ENCODE measurements at places on chromosomes 5 and 9.

DNA sequence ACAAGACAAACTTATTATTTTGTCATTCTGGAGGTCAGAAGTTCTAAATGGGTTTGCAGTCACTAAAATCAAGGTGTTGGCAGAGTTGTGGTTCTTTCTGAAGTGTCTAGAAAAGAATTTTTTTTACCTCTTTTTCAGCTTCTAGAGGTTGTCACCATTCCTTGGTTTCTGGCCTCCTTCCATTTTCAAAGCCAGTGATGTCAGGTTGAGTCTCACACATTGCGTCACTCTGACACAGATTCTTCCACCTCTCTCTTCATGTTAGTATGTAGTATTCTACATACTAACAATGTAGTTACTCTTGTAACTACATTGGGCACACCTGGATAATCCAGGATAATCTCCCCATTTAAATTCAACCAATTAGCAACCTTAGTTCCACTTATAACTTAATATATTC is 290.3 kb downstream of the RFX3 start:
- DNase-seq: no peak

- no peak for DNase-seq
Measured at GRCh38 chr5:5409151-5409810, 13.2 kb upstream of the ICE1 start.

GRCh38 chr5:68443091-68443490 is 227.5 kb downstream of the PIK3R1 start:
- no peak for DNase-seq

DNA sequence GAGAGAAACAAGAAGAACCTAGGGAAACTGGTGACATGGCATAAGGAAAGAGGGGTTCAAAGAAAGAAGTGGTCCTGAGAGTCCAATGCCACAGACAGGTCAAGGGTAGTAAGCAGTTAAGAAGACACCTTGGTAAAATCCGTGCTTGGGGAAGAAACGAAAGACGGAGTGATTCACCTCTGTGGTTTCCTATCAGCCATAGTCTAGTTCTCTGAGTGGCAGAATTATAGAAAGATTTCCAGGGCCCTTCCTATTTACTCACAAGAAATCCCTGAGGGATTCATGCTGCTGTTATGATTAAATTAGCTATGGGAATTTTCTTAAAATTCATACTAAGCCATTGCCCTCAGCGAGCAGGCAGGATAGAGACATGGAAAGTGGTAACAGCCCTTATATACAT is 31.7 kb downstream of the IL33 start:
- peak; percentile 36 for DNase-seq

- DNase-seq: no peak
Measured at GRCh38 chr5:173499471-173500212, 116.8 kb downstream of the BOD1 start.

DNA sequence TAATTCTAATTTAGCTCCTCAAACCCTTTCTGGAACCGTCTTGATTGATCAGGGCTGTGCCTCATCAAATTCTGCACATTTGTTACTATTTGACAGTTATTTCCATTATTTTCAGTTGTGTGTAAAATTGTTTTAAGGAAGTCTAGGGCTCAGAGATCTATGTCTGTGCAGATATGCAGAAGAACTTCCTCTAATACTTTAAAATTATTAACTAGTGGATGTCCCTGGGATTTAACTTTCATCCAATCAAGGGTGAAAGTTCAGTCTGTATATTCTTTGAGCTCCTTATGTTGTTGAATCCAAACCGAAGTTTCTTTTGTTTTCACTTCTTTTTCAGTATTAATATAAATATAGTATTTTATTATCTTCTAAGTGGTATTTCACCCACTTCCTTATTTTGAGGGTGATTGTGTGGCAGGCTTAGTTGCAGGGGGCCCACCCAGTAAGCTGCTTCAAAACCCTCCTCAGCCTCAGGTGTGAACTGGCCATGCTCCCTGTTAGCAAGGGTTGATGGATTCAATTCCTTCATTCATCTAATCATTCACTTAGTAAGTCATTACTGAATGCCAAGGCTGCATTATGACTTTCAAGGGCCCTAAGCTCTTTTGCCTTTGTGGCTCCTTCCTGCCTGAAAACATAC is 2.1 kb upstream of the CAMLG start:
- DNase-seq: no peak

DNA sequence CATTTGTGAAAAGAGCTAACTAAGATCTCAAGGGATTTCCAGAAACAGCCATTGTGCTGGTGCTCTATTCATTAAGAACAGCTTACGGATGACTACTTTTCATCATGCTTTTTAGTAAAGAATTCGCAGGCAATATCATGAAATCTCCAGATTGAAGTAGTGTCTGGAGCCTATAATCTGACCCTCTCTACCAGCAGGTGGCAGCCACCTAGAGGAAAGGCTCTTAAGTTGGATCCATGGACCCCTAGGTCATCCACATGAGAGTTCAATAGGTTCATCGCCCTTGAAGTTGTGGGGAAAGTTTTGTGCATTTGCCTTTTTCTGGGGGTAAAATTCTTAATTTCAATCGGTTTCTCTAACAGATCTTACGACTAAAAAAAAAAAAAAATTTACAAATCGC is 82.3 kb downstream of the SLC1A3 start:
- DNase-seq: no peak

GRCh38 chr9:69535911-69536310 is 136.3 kb downstream of the APBA1 start:
- DNase-seq: peak; percentile 7

GRCh38 chr9:35743880-35744518 is 5.0 kb downstream of the GBA2 start:
- DNase-seq: no peak

- peak; percentile 51 for DNase-seq
Measured at GRCh38 chr9:22111954-22112247, 102.8 kb upstream of the CDKN2B start.

- DNase-seq: peak; percentile 20
Measured at GRCh38 chr9:20552874-20553557, 69.3 kb downstream of the MLLT3 start.

DNA sequence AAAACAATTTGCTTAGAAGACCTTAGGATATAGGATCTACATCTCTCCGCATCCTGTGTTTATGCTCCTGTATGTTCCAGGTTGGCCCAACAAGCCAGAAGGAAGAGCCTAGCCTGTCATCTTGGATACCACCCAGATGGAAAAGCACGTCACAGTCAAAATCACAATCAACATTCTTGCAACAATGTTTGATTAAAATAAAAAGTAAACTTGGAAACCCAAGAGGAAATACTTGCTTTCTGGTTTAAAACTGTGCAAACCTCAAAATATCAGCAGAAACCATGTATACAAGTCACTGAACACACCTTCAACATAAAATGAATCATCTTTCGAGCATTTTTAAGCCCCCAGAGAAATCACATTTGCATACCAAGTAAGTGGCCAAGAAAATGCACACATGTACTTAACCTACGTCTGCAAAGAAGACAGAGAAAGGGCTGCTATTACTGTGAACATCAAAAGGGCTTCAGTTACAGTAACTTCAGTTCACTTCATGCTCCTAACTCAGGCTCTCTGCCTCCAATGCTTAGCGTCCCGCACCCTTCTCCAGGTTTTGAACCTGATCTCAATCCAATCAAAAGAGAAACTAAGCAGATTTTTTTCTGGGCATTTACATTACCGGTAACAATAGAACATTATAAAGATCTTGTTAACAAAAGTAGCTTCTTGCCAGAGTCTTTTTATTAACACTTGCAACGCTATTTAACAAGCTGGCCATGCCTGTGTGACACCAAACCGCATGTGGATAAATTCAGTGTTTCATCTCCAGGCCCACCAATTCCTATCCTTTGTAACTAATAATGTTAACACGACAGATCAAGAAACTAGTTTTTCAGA is 1.3 kb downstream of the ENC1 start:
- DNase-seq: peak; percentile 65

GRCh38 chr9:98550206-98550820 is 158.4 kb downstream of the GABBR2 start:
- DNase-seq: no peak

Data from endothelial cell of umbilical vein (primary cell).